ENCODE measurements at places on chromosomes 3 and 15.

DNA sequence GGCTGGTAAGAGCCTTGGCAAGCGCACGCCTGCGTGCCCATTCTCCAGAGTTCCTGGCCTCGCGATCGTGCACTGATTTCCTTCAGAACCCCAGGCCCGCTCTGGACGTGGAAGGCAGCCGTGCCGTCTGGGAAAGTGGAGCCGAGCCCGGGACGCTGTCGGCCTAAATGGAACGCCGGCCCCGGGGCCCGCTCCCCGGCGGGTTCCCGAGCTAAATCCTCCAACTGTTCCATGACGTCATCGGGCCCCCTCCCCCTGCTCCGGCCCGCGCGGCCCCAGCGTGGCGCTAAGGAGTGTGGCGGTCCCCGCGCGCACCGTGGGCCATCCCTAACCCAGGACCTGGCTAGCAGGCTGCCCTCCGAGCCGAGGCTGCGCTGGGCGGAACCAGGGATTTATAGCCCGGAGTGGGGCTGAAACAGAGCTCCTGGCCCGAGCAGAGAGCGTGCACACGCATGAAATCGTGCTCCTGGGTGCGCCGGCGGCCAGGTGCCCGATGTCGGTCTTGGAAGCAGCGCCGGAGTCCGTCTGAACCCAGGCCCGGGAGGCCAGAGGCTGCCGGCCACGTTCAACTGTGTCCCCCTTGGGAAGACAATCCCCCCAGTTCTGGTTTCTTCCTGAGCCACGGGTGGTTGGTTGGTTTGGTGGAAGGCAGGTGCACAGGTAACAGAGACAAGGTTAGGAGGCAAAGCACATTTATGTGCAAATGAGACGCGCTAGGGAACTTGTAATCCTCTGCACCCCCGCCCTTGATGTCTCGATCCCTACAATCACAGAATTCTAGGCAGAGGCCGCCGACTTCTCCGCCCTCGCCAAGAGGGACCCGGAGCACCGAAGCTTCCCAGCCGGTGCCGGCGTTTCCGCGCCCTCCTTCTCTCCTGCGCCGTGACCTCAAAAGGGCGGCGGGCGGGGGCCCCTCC is 84.9 kb upstream of the ETV5 start:
- no peak for DNase-seq

- no peak for DNase-seq
Observed at GRCh38 chr3:16888785-16889607, 4.2 kb downstream of the PLCL2 start.

GRCh38 chr3:62249484-62249776 is 123.9 kb downstream of the FEZF2 start:
- no peak for DNase-seq

DNA sequence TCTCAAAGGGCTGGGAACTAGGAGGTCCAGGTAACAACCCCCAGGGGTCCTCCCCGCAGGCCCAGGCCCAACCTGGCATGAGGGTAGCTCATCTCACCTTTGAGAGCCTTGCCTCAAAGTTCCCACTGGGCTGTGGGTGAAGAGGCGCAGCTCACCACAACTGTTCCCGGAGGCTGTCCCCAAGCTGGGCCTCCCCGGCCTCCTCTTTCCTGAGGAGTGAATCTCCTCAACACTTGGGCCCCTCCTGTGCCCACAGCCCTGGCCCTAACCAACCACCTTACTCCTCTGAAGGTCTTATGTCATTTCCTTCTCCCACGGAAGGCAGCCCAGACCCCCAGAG is 27.5 kb upstream of the CORO2B start:
- DNase-seq = no peak

DNA sequence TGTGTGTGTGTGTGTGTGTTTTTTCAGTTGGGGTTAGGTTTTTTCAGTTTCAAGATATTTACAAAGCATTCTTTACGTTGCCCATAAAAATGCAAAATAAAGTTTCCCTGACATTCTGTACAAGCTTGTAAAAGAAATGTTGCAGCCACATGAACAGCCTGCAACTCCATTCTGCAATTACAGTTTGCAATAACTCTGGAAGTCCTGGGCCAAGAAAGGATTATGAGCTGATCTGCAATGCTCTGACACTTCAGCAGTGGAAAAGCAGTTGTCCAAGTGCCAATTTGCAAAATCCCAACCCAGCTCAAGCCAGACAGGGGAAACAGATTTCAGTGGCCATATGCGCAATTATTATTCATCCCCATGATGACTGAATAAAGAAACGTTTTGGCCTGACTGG is 322.1 kb downstream of the MEX3B start:
- no peak for DNase-seq

GRCh38 chr3:8603115-8603710 is 41.4 kb downstream of the SSUH2 start:
- no peak for DNase-seq

DNA sequence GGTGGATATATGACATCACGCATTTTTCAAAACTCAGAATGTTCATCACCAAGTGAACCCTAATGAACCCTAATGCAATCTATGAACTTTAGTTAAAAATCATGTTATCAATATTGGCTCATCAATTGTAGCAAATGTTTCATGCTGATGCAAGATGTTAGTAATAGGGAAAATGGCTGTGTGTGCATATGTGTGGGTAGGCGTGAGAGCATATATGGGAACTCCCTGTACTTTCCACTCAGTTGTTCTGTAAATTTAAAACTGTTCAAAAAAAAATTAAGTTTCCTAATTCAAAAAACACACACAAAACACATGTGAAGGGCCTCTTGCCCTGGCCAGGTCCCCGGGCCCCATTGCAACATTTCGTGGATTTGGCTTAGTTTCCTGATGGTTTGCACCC is 89.7 kb upstream of the PROK2 start:
- no peak for DNase-seq

DNA sequence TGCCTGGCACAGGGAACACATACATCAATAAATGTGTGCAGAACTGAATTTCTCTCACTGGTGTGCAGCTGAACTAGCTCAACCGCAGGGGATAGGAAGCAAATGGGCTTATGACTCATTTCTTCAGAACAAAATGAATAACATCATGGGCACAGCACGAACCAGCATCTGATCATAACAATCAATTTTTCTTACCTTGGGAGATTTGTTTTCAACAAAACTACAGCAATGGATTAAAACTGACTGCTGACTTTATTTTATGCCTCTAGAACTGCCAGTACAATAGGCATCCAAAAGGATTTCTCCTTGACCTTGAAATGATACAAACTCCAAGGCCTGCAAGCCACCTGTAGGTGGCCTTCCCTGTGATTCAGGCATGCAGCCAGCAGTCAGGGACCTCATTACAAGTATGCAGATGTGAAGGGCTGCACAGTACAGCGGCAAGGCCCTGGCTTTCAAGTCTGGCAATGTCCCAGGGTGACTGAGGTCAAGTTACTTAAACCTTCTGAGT is 26.1 kb downstream of the TAMM41 start:
- DNase-seq = no peak

GRCh38 chr3:111033470-111034050 is 38.1 kb upstream of the NECTIN3 start:
- DNase-seq = no peak

DNA sequence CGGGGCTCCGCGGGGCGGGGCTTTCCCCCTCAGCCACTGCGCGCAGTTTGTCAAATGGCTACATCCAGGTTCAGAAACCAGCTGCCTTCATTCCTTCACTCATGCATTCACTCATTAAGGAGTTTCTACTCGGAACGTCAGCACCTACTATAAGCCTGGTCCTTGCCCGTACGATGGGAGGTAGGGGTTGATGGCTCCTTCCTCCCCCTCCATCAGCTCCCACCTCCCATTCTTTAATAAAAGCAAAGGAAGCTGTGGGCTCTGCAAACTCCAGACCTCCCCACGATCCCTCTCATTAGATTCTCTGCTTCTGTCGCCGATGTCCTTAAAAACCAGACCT is 267 bp upstream of the CFAP92 start:
- DNase-seq = no peak

DNA sequence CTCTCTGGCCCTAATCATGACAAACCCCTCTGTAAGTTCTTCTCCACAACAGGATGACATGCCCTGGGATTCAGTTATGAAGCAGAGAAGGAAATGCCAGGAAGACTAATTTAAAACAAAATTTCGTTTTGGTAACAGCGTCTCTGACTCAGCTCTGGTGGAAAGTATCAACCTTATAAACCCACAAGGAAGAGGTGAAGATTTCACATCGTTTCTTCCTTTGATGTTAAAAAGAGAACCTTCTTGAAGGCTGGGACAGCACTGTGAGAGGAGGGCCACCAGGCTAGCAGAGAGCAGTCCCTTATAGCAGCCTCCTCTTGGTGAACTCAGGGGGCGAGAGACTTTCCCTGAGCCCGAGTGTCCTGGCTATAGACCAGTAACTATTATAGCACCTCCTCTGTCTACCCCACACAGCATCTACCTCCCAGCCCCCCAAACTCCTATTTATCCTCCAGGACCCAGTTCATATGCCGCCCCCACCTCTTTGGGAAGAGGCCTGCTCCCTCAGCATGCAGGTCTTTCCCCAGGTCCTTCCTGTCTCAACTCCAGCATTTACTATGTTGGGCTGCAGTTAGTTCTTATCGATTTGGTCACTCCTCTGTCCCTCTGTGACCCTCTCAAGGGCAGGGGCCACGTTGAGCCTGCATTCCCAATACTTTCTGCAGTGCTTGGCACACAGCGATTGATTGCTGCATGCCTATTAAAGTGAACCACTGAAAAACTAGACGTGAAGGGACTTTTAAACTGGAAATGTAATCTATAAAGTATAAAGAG is 321.5 kb upstream of the ICE2 start:
- no peak for DNase-seq

GRCh38 chr3:136685882-136686281 is 66.3 kb downstream of the STAG1 start:
- DNase-seq = no peak

GRCh38 chr15:58627046-58627445 is 122.5 kb downstream of the ADAM10 start:
- DNase-seq = no peak

DNA sequence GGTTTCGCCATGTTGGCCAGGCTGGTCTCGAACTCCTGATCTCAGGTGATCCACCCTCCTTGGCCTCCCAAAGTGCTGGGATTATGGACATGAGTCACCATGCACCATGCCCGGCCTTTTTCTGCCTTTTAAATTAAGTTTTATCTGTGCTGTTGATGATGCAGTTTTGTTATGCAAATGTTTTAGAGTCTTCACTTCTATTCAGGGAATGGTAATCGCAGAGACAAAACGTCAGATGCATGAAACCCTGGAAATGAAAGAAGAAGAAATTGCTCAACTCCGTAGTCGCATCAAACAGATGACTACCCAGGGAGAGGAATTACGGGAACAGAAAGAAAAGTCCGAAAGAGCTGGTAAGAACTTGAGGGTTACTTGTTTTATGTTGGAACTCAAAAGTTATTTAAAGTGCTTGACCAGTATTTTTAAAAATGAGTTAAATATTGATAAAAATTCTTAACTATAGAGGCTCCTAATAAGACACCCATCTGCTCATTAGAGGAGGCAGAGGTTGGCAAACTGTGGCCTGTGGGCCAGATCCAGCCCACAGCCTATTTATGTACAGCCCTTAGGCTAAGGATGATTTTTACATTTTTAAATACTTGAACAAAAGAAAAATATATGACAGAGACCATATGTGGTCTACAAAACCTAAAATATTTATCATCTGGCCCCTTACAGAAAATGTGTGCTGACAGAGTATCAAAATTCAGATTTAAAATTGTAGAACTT is 127.8 kb upstream of the LRRFIP2 start:
- DNase-seq = no peak

- no peak for DNase-seq
Observed at GRCh38 chr3:155372281-155372680, 78.8 kb upstream of the STRIT1 start.

DNA sequence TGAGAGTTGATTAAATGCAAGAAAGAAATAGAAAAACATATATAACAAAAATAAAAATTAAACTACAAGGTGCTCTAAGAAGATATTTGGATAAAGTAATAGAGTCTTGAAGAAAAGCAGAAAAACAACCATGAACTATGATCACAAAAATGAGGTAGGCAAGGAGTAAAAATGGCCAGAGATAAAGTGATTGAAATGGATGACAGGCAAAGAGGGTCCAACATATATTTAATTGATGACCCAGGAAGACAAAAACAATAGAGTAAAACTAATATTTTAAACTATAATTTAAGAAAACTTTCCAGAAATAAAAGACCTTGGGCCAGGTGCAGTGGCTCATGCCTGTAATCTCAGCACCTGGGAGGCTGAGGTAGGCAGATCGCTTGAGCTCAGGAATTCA is 22.1 kb upstream of the WDR49 start:
- no peak for DNase-seq

DNA sequence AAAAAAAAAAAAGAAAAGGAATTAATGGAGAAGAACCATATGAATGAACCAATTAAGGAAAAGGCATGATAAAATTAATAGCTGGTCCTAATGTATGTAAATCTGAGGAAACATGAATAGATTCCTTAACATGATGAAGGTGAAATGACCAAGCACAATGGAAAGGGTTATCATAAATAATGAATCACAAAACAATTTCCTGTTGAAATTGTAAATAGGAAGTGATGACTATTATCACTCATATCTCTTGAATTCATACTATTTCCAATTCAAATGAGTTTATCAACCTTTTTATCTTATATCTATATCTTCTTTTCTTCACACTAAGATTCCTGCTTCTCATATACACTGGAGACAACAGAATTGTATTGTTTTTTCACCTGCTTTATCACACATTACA is 32.0 kb downstream of the AADACL2 start:
- DNase-seq = no peak

DNA sequence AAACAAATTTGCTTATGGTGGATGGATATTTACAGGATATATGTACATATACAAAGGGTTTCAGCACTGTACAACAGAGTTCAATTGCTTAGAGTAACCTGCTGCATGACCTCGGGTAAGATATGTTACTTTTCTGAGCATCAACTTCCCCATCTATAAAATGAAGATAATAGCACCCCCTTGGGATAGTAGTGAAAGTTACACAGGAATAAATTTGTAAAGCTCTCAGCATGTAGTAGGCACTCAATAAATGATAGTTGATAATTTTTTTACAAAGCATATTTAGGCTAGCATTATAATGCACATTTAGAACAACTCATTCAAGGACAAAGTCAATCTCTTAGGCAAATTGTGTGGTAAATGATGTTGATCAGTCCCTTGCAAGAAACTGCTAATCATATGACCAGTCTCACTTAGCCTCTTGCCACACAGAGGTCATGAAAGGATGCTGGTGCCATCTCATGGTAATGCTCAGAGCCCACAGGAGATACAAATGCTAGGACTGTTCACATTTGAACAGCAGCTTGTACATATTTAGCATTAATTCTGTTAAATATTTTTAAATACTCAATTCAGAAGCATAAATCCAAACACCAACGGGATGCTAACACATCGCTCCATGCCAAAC is 123.9 kb downstream of the MAGI1 start:
- peak; percentile 6 for DNase-seq

DNA sequence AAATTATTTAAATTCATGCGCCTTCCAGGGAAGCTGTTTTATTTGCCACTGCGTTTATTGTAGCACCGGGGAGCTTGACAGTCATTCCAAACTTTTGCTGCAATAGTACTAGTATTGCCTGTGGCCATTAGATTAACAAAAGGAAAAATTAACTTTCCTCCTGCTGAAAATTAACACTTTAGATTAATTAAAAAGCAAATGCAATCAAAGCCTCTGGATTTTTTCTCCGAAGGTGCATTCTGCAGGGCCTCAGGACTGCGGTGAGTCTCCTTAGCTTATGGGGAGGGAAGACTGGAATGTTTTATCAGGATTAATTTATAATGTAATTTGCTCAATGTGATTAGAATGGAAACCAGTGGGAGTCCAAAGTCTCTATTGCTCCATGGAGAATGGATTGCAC is 456.4 kb upstream of the CFAP20DC start:
- DNase-seq = no peak

Measured in foreskin keratinocyte (primary cell).